ENCODE measurements at places on chromosomes 6 and 20. TPM values are rescaled to one million over a fixed set of nuclear protein-coding genes. Genes with fewer than 3 reads are reported as not detected.
A peak's percentile ranks its signal among the peaks of the same experiment; 100 is the strongest.

MAFB gene
- 1.3 TPM for total RNA-seq

DNA sequence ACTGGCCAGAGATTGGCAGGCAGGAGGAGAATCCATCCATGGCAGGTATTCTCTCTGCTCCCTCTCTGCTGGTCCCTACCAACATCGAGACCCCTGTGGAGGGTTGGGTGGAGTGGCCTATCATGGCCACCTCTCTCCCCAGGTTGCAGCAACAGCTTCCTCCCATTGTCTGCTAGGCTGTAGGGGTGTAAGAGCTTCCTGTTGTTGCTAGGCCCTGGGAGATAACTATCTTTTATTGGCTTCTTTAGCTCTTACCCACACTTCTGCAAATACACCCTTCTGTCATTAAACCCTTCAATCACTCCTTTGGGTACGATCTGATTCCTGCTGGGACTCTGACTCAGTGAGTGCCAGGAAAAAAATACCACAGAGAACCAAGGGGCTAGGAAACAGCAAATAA lies 66.6 kb upstream of the FAM184A start:
- DNase-seq, result no peak
- no peaks in the 10 kb centered on the region for H3K27me3 ChIP-seq
- no peaks in the 10 kb centered on the region for H3K4me1 ChIP-seq
- no peaks in the 10 kb centered on the region for H3K36me3 ChIP-seq
- no peak overlapping the region for H3K4me3 ChIP-seq
- no peak overlapping the region for H3K27ac ChIP-seq

SLC24A3 gene
- 0.31 TPM for total RNA-seq

DNA sequence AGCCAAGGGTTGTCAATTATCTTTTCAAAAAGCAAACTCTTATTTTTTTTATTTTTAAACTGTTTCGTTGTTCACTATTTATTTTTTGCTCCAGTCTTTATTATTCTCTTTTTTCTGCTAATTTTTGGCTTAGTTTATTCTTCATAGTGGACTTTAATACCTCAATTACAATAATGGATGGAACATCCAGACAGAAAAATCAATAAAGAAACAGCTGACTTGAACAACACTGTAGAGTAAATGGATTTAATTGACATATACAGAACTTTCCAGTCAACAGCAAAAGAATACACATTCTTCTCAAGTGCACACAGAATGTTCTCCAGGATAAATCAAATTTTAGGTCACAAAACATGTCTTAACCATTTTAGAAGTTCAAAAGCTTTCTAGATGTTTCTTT lies 111.5 kb downstream of the MEI4 start:
- no peak overlapping the region for H3K27ac ChIP-seq
- DNase-seq, result no peak
- no peaks in the 10 kb centered on the region for H3K36me3 ChIP-seq
- H3K27me3 ChIP-seq, result no peaks in the 10 kb centered on the region
- no peaks in the 10 kb centered on the region for H3K4me1 ChIP-seq

DNA sequence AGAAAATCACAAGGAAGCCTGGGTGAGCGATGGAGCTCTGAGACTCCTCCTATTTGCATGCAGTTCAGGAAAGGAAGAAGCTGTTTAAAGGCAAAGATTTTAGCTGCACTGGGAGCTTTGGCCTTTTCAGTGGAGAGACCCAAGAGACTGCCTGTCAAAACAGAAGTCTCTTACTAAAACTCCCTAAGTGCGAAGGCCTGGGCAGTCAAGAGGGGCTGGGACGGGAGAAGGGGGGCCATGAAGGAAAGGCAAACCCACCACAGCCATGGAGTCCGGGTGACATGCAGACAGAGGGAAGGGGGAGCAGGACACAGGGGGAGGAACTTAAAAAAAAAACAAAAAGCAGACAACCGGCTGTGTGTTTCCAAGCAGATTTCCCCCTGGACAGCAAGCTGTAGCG lies 537.6 kb upstream of the NOX3 start:
- H3K27ac ChIP-seq, result no peak overlapping the region
- no peak for DNase-seq
- peaks cover 10% of the 10 kb centered on the region for H3K4me1 ChIP-seq
- no peak overlapping the region for H3K4me3 ChIP-seq

DNA sequence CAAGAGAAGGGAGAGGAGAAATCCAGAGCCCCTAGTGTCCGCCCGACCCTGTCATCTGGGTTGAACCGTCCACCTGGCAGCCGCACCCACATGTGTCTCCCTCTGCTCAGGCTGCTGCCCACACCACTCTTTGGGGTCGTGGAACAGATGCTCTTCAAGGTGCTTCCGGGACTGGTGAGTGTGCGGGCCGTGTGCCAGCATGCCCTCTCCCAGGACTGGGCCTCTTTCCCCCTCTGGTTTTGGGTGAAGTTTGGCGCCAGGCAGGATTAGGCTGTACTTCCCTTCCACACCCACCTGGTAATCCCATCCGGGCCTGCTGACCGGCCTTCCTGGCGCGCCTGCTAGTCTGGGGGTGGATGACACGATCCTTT lies 7.9 kb downstream of the BPIFB3 start:
- DNase-seq, result no peak
- H3K4me3 ChIP-seq, result no peak overlapping the region
- no peak overlapping the region for H3K27ac ChIP-seq
- no peaks in the 10 kb centered on the region for H3K36me3 ChIP-seq
- H3K4me1 ChIP-seq, result peaks cover 16% of the 10 kb centered on the region
- H3K27me3 ChIP-seq, result no peaks in the 10 kb centered on the region

DNA sequence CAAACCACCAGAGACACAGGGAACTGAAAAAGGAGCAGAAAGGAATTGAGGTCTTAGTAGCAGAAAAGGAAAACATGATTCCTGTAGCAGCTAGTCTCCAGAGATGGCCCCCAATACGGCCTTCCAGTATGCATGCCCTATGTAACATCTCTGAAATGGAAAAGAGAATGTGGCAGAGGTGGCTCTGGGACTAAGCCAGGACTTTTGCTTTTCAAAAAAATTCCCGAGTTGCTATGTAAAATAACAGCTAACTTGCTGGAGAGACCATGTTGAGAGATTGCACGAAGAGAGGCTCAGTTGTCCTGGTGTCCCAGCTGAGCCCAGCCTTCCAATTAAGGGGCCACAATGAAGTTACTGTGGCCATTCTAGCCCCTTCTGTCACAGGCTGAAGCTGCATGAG lies 27.7 kb downstream of the IL20RA start:
- no peaks in the 10 kb centered on the region for H3K27me3 ChIP-seq
- H3K4me1 ChIP-seq, result no peaks in the 10 kb centered on the region
- H3K4me3 ChIP-seq, result no peak overlapping the region
- H3K27ac ChIP-seq, result no peak overlapping the region
- no peaks in the 10 kb centered on the region for H3K36me3 ChIP-seq

ZSCAN23 gene
- total RNA-seq, result 20.4 TPM

GRCh38 chr20:46696791-46697279 lies 7.6 kb upstream of the TP53RK start:
- H3K4me3 ChIP-seq, result no peak overlapping the region
- DNase-seq, result no peak
- H3K27me3 ChIP-seq, result no peaks in the 10 kb centered on the region

DNA sequence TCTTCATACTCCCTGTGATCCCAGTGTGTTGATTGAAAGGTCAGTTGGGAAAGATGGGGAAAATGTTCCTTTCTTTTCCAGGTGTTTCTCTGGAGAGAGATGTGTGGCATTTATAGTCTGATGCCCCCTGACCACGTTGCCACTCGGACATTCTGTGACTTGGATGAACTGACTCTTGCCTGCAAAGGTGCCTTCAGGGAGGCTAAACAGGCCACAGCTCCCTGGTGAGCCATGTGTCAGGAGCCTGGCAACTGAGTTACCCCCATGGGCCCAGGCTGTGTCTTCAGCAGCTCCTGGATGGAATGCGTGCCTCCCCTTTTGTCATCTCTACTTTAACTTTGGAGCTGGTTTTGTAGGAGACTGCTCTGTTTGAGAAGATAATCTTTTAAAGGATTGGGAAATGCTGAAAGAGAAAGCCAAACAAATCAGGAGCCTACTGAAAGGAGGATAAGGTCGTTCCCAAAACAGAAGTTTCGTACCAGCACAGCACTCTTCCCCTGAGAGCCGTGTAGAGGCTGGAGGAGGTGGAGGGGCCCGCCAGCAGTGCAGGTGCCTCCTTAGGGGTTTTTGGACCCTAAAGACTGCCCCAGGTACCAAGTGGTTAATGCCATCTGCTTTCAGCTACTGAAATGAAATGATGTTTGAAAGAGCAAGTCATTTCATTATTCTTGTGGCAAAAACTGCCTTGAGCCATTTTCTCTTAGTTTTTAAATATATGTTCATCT lies 322.8 kb downstream of the ZFAND3 start:
- H3K4me3 ChIP-seq, result no peak overlapping the region
- DNase-seq, result peak; percentile 21
- no peaks in the 10 kb centered on the region for H3K36me3 ChIP-seq
- no peaks in the 10 kb centered on the region for H3K27me3 ChIP-seq

All from neural progenitor cell (in vitro differentiated cells).